Hematopoietic multipotent progenitor cell (in vitro differentiated cells): ENCODE measurements at places on chromosomes 2 and 18. TPM values are rescaled to one million over a fixed set of nuclear protein-coding genes. Genes with fewer than 3 reads are reported as not detected.

Gene MARCO
- total RNA-seq: under 0.01 TPM

Gene NAGK
- 58.7 TPM for total RNA-seq

Gene NR4A2
- total RNA-seq: 6.7 TPM

Gene TNS1
- total RNA-seq: 39.0 TPM

Gene COL5A2
- total RNA-seq: 0.54 TPM

Gene SP100
- total RNA-seq: 45.8 TPM

Gene PSMA8
- total RNA-seq: under 0.01 TPM

Gene MYO3B
- total RNA-seq: under 0.01 TPM
